ENCODE measurements at places on chromosomes 2 and 18. TPM values are rescaled to one million over a fixed set of nuclear protein-coding genes. Genes with fewer than 3 reads are reported as not detected.

GRCh38 chr2:181789827-181790448 is 101.6 kb upstream of the ITPRID2 start:
- DNase-seq: no peak

DNA sequence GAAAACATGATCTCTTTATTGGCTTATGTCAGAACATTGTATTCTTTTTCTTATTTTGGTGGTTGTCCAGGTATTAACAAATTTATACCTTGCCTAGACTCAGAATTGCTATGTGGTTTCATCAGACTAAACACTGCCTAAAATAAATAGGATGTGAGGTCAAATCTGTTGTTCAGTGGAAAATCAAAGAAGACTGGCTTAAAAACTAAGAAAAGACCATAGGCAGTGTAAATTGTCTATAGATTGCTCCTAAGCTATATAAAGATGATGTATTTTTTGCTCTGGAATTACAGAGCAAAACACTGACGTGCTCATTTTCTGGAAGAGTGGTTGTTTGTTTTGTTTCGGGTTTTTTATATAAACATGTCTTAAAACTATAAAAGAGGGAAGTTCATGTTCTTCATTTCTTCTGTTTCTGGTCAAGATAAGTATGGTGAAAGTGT is 266.0 kb downstream of the ALPK2 start:
- peak; percentile 51 for DNase-seq

DNA sequence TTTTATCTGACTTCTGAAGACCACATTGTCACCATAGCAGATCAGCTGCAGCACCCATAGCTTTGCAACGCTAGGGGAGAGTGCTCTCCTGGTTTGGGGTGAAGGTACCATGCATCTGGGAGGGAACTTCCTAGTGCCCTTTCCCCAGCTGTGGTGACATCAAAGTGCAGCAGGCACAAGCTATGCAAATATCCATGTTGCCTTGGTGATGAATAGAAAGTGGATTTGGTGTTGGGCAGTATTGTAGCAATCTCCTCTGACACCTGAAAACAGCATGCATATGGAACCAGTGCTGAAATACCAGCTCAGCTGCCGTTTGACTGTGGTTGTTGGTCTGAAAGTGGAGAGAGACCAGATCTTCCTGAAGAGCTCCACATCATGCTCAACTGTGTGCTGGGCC is 37.1 kb downstream of the BCL2L11 start:
- DNase-seq: no peak

DNA sequence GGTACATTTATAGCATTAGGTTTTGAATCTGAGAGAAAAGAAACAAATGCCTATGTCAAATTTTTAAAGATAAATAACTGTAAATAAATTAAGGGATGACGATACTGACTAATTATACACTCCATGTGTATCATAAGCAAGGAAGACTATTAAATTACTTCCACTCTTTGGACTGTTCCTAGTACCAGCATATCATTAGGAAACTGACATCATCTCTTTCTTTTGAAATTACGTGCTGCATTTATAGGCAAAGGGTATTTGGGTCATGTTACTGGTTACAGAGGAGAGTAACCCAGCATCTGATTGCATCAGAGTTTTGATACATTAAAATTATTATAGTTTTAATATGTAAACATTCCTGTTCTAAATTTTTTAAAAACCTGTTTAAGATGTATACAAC is 309.7 kb downstream of the XIRP2 start:
- DNase-seq: no peak

DNA sequence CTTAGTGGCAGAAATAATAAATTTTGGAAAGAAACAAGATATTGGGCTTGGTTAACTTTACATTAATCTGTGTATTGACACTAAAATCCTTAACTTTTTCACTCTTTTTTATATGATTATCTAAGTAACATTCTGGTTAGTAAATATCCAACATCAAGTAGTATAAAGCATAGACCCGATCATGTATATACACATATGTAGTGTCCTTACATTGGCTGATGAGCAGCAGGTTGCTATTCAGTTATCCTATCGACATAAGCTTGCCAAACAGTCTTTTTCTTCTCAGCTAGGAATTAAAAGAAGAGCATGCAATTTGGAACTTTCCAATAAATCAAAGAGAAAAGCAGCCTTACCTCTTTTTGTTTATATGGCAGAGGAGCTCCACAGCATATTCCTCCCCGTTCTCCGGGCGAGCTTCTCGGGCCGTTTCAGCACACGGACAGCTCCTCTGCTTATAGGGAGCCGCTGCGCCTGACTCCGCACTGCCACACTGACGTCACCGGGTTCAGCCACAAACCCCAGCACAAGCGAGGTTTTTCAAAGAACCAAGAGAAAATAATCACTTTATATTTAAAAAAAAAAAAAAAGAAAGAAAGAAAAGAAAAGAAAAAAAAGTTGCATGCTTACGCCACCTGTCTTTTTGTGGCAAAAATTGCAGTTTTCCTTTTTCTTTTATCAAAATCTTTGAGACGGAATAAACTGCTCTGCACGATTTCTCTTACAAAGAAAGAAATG is at the start of gene SCG2:
TSS of gene SCG2 (minus strand) at position 430 of the 735 bp plus-strand sequence. CDS start 3,079 bp downstream, outside the sequence.
- DNase-seq: peak; percentile 96

DNA sequence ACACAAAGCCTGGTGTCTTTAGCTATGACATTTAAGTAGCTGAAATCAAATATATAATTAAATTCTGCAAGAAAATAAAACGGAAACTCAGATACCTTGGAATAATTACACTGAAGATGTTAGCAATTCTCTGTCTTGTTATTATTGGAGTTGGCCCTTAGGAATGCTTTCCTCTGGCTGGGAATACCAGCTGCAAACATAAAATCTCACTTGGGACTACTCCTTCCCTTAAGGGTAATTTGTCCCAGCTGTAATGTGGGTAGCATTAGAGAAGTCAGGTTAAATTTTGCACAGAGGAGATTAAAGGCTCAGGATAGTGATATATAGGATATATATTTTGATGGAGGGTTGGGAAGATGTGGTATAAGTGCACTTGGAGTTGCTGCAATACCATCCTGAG is 37.3 kb upstream of the GRP start:
- DNase-seq: no peak

- DNase-seq: no peak
Observed at GRCh38 chr2:140199312-140199711, 1419.1 kb upstream of the NXPH2 start.

Gene TEX44
- not detected for polyA plus RNA-seq

All from IMR-90 (cell line).